Ecto neural progenitor cell (in vitro differentiated cells): ENCODE measurements at places on chromosomes 2 and 18.

DNA sequence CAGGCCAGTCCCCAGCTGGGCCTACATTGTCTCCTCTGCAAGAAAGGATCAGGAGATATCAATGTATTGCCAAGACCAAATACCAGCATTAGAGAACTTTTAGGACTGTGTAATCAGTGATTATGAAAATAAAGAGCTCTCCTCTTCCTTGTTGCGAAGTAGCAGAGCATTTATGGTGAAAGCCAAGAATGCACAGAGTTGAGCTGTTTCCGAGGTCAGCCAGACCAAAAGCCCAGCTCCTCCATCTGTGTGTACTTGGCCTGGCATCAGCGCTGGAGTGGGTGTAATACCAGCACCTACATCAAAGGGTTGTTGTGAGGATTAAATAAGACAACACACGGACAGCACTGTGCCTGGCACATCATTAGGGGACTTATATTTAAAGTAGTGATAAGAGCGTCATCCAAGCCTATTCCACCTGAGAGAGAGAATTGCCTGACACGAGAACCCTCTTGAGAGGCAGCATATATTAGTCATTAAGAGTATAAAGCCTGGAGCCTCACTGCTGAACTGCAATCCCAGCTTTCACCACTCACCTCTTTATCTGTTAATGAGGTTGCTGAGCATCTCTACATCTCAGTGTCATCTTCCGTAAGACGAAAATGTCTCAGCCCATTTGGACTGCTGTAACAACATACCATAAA is 7.4 kb upstream of the SLC16A14 start:
- DNase-seq = no peak

DNA sequence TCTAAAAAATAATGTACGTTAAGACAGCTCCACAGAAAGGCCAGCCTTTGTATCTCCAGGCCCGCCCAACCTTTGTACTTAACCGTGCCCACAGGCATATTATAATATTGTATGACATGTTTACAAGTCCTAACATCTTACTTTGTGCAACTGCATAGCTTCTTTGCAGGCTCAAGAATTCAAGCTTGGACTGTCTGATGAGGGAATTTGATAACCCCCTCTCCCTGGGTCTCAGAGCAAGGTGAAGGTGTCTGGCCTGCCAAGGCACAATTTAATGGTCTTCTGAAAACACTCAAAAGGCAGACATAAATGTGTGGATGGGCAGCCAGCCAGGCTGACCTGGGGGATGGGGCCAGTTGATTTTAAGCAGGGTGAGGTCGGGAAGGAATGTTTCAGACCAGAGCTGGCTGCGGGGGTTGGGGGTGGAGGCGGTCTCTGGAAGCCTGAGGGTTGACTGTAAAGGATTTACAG is 732.7 kb upstream of the FANCL start:
- peak; percentile 49 for DNase-seq

DNA sequence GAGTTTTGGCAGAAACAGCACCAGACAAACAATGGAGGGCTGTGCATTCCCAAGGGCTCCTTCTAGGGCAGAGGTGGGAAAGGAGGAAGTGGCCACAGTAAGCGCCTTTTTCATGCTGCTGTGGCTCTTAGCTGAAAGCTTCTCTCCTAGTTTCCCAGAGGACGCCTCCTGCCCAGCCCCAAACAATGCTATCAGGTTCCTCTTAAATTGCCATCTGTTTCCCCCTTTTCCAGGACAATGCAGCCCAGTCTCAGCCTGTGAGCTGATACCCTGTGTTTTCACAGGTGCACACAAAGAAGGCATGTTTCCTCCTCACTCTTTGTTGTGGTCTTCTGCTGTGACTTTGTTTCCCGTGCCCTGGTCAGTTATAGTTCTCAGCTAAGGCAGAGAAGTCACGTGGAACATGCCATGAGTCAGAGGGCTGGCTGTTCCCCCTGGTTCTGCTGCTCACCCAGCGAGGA is 5.4 kb upstream of the FAM124B start:
- no peak for DNase-seq

DNA sequence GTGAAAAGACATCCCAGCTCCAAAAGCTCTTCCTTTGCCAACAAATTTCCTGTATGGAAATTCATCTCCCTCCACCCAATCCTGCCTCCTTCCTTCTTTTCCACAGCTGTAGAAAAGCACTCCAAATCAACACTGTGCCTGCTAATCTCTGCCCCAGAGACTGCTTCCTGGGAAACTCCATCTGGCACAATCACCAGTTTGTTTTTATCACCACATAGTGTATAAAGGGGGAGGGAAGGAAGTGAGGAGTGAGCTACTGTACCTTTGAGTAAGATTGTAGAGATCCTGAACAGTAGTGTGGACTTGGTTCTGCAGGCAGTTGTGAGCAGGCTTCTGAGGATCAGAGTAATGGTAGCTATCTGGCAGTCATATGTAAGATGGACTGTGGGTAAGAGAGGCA is 14.7 kb upstream of the FAM237A start:
- no peak for DNase-seq

DNA sequence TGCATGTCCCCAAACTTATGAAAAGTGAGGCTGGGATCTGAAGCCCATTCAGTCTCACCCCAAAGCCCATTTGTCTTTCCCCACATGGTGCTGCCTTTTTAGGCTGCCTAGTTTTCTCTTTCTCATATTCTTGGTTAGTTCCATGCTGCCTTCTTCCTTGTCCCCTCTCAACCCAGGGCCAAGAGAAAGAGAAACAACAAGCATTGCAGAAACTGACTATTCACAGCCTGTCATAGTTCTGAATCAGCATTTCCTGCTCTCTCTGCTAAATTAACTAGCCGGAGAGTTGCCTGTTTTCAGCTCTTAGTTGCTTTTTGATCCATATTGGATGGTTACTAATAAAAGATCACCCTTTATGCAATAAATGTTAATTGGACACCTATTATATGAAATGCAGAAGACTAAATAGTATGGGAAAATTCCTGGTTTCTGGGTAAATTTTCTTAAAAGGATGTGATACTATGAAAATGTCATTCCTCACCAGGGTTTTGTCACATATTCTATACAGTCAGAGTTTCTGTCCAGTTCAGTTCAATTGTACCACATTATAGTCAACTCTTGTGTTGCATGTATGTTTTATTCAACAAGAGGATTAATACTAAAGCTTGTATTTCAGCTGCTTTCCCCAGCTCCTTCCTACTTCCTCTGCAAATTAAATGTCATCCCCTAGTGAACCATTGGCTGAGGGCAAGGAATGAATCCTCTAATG is 246.5 kb downstream of the GALR1 start:
- no peak for DNase-seq

DNA sequence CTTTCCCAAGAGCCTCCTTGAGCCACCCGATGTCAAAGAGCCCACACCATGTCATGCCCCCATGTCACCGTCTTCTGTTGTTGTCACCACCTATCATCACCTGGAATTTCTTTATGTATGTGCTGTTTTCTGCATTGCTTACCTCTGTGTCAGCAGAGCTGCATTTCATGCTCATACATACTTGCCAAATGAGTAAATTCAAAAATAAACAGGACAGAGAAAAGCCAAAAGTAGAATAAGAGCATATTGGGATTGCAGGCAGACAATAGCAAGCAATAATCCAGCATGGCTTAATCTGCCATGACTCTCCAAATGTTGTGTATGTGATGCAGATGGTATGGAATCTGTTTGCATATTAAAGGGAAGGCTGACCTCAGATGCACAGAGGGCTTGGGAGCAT is 15.3 kb upstream of the RGPD4 start:
- no peak for DNase-seq

- no peak for DNase-seq
Observed at GRCh38 chr18:26503382-26503781, 45.0 kb downstream of the KCTD1 start.

DNA sequence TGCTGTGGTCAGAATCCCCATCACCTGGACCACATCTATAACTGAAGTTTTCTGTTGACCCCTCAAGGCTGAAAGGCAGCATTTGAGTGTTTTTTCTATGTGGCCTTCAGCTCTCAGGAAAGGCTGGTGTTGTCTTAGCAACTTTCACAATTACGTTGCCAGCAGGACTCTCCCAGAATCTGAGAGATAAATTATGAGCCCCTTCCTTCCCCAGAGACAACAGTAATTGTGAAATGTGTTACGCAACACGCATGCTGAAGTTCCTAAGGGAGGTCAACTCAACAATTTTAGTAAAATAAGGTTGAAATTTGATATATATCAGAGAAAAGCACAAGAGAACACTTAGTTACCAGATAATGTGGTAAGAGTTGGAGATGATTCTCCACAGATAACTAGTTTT is 216.5 kb upstream of the SLC8A1 start:
- no peak for DNase-seq

GRCh38 chr2:70062270-70062669 is 25.0 kb upstream of the PCBP1 start:
- no peak for DNase-seq

DNA sequence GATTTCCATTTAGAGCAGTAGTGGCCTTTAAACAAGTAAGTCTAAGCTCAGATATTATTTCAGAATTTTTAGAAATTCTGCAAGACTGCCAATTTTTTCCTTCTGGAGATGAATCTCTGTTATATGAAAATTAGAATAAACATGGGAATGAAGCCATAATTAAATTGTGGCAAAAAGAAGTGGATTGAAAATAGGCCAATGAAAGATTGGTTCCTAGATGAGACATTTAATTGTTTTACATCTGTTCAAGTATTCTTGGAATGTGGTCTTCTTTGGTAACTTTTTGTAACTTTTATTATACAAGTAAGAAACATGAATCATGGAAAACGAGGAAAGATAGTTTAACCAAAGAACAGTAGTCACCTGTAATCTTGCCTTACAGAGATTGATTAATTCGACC is 10.3 kb downstream of the CAD start:
- no peak for DNase-seq

DNA sequence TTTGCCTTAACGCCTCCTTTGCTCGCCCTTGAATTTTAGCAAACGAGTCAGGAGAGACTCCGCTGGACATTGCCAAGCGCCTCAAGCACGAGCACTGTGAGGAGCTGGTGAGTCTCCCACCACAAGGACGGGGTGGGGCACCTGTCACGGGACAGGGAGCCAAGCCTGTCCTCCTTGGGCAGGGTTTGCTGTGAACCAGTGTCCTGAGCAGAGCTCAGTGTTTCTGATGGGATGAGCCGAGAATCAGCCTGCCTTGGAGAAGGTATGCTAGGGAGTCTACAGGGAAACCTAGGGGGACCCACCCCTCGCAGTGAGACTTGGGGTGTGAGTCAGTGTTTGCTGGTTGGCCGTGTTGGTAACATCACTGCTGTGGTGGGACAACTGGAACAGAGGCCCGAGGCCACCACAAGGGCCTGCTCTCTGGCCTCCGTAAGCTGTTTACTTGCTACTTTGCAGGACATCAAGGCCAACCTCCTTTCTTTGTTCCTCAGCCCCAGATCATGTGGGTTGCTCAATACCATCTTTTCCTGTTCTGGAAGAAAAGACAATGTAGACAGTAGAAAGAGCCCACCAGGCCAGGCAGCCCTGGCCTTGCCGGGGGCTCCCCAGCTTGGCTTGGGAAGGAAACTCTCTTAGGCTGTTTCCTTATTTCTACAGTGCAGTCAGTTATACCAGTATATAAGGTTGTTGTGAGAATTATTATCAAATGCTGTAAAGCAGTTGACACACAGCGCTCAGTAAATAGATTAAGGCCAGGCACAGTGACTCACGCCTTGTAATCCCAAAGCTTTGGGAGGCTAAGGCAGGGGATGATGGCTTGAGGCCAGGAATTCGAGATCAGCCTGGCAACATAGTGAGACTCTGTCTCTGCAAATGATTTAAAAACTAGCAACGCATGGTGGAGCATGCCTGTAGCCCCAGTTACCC is 42.4 kb downstream of the ITGB1BP1 start:
- DNase-seq = no peak

DNA sequence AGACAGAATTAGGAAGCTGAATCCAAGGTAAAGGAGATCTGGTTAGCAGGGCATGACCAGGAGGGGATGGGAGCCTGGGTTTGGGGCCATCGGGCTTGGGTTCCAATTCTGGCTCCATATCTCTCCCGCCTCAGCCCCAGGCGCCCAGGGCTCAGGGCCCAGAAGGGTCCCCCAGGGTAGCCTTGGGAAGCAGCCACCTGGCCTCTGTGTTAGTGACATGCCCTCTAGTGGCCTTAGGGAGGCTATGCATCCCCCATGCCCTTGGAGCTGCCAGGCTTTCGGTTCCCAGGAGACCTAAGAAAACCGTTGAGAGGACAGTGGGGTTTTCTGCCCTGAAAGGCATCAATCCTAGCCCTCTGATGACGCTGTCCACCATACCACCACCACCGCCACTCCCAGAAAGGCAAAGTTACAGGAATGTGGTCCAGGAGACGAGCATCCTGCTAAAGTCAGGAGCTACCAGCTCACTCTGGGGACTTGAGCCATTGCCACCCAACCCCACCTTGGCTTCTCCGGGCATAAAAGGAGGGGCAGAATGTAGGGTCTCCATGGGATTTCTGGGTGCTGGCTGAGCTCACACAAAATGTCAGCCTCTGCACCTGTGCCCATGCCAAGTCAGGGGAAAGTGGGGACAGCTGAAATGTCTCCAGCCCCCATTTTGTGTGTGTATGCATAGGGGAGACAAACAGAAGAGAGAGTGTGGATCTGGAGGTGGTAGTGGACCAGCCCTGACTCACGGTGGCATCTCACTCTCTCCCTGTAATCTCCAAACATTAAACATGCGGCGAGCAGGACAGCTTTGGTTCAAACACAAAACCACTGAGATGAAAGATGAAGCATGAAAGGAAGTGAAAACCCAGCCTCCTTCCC is 56.5 kb downstream of the EMX1 start:
- DNase-seq = peak; percentile 78

DNA sequence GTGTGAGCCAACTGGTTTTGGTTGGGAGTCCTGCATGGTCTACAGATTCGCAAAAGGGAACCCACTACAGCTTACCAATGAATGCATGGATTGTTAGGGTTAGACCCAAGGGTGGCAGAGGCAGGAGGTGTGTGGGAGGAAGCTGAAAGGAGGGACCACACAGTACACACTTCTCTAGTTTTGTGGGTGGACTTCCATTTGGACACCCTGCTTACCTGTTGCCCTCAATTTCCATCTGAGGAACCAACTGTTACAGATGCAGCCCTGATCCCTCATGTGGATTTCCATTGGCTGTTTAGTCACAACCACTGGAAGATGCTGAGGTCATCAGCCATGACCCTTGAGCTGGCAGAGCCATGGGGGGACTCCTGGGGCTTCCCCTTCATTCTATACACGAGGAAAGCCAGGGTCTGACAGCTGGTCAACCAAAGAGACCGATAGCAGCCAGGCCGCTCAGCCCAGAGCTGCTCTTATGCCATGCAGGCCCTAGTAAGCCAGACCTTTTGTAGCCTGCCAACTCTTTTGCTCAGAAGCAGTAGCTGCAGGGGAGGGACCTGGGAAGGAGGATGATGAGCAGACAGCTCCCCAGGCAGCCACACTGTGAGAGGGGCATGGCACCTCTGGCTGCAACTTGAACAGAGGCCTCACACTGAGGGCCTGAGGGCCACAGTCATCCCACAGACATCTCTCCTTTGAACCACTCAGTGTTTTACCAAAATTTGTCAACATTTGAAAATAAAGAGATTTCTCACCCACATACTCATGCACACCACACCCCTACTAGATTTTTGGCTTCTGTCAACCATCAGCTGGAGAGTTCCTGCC is 162.1 kb downstream of the SETBP1 start:
- no peak for DNase-seq
